Fibroblast of lung (primary cell): ENCODE measurements at places on chromosomes 13 and 19. TPM values are rescaled to one million over a fixed set of nuclear protein-coding genes. Genes with fewer than 3 reads are reported as not detected.

Gene FIZ1
- total RNA-seq = 2.3 TPM in 2 replicates

GRCh38 chr13:99514801-99515200 is 13.5 kb downstream of the TM9SF2 start:
- no peaks in the 10 kb centered on the region for H3K36me3 ChIP-seq
- no peaks in the 10 kb centered on the region for H3K4me1 ChIP-seq
- no peak overlapping the region for H3K4me3 ChIP-seq
- H3K27ac ChIP-seq = no peak overlapping the region
- no peaks in the 10 kb centered on the region for H3K27me3 ChIP-seq

DNA sequence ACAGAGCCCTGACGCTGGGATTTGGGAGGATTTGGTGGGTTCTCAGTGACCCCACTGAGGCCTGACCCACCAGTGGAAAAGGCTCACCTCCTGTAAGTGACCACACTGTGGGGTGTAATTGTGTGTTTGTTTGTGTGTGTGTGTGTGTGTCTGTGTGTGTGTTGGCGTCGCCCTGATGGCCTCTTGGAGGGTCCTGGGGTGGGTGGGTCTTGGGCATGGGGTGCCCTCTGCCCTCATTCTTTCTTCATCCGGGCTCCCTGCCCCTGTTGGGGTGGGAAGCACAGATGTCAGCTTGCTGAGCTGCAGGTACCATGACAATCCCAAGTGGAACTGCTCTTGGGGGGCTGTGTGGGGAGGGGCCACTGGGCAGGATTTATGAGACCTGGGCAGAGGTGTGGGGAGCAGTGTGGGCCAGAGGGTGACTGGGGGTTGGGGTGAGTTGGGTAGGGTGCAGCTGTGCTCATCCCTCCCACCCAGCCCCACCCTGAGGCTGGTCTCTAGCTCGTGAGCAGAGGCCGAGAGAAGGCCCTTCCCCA is 22.8 kb downstream of the WTIP start:
- H3K4me3 ChIP-seq = no peak overlapping the region
- H3K4me1 ChIP-seq = peaks cover 6% of the 10 kb centered on the region
- H3K27me3 ChIP-seq = no peaks in the 10 kb centered on the region
- no peak overlapping the region for H3K27ac ChIP-seq

- H3K36me3 ChIP-seq = no peaks in the 10 kb centered on the region
- H3K4me3 ChIP-seq = no peak overlapping the region
- H3K27ac ChIP-seq = no peak overlapping the region
- DNase-seq = no peak
These were observed 211.8 kb downstream of the RBM26 start for GRCh38 chr13:79194272-79194671.

Gene ZNF850
- total RNA-seq = 1.2 and 1.8 TPM in 2 replicates

DNA sequence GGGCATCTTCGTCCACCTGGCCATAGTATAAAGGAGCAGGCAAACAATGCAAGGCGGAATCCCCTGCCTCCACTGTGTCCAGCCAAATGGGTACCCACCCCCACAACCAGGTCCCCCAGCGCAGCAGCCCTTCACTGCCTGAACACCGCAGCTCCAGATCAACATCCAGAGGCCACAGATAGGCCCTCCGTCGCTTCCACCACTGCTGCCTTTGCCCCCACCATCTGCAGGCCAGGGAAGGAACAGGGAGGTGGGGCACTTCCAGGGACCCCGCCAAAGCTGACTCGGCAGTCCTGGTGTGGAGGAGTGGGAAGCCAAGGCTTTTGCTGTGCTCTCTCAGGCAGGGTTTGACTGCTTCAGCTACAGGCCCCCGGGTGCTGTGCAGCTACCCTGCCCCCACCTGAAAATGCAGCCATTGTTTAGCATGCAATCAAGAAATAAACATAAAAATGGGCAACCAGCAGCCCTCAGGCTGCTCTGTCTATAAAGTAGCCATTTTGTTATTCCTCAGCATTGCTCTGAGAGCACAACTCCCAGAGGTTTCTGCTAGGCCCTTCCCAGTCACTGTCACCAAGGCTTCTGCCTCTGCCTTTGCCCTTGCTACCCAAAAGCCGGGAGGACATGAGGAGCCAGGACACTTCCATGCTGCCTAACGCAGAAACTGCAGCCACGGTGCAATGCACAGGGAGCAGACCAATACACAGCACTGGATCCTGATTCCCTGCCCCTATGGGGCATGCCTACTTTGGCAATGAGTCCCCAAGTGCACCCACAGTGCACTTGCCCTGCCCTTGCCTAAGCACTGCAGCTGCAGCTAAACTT is 733.2 kb upstream of the KLHL1 start:
- H3K4me3 ChIP-seq = no peak overlapping the region
- no peaks in the 10 kb centered on the region for H3K36me3 ChIP-seq
- no peaks in the 10 kb centered on the region for H3K27me3 ChIP-seq

DNA sequence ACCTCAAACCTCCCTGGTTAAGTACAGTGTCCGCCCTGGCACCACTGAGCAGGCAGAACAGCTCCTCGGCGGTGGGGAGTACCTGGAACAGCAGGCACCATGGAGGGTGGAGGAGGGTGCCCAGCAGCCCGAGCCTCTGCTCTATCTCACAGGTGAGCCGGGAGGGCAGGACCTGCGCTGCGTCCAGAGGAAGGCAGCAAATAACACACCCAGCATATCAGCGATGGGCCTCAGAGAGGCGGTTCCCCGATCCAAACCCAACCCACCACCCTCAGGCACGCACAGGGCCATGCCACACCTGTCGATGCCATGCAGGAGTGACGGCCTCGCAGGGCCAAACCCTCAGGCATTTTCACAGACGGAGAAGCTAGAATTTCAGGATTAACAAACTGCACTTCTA is 11.8 kb downstream of the PEPD start:
- no peak overlapping the region for H3K4me3 ChIP-seq
- H3K36me3 ChIP-seq = peaks cover 2% of the 10 kb centered on the region
- DNase-seq = no peak
- no peaks in the 10 kb centered on the region for H3K27me3 ChIP-seq
- no peak overlapping the region for H3K27ac ChIP-seq

DNA sequence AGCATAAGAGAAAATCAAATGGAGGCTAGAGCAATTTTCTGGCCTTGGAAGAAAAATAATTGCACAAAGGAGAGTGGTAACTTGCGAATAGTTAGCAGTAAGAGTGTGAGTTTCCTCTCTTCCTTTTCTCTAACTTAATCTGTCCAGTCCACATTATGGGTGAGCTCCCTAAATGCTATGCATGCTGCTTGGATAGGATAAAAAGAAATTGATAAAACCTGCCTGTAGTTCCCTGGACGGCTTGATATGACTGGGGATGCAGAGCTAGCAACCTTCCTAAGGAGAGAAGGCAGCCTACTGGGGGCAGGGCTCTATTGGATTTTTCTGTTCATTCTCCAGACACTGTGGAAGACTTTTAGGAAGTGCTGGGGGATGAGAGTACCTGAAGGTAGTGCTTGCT is 311.3 kb downstream of the LMO7 start:
- no peak for DNase-seq
- H3K4me3 ChIP-seq = no peak overlapping the region
- no peaks in the 10 kb centered on the region for H3K36me3 ChIP-seq
- H3K27me3 ChIP-seq = no peaks in the 10 kb centered on the region
- no peak overlapping the region for H3K27ac ChIP-seq

Gene ZSWIM4
- 5.6 and 6.7 TPM in 2 replicates for total RNA-seq

DNA sequence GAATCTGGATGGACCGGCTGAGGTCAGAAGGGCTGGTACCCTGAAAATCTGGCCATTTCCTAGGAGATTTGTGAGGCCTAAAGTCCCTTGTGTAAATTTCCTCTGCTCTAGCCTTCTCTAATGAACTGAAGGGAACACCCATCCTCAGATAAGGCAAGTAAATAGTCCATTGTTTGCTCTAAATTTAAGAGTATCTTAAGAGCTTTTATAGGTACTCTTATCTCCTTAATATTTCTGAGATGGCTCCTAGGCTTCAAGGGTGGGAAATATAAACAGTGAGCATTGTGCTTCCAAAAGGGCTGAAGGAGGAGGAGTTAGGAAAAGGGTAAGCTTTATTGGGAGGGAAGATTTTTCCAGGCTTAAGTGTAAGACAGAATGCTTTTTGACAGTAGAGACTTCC is 148.7 kb upstream of the EDNRB start:
- no peak for DNase-seq
- no peak overlapping the region for H3K4me3 ChIP-seq
- no peak overlapping the region for H3K27ac ChIP-seq
- H3K4me1 ChIP-seq = no peaks in the 10 kb centered on the region
- no peaks in the 10 kb centered on the region for H3K36me3 ChIP-seq

- H3K4me3 ChIP-seq = no peak overlapping the region
- H3K27me3 ChIP-seq = no peaks in the 10 kb centered on the region
- no peak overlapping the region for H3K27ac ChIP-seq
- peaks cover 3% of the 10 kb centered on the region for H3K36me3 ChIP-seq
- no peaks in the 10 kb centered on the region for H3K4me1 ChIP-seq
- DNase-seq = no peak
These were observed 79.1 kb downstream of the ESD start for GRCh38 chr13:46717856-46718255.
